NCI-H226 (cell line): ENCODE measurements at places on chromosomes 5 and 9.

GRCh38 chr9:109264877-109265587 lies 55.8 kb downstream of the EPB41L4B start:
- no peak for DNase-seq

- DNase-seq: peak; percentile 98
These were observed 169.1 kb upstream of the PIK3R1 start for GRCh38 chr5:68046445-68046844.

- no peak for DNase-seq
These were observed 364.4 kb upstream of the KIF2A start for GRCh38 chr5:61941637-61942036.

- DNase-seq: no peak
These were observed 54.8 kb downstream of the IQGAP2 start for GRCh38 chr5:76457674-76458485.

- no peak for DNase-seq
These were observed 175.5 kb upstream of the PAPPA start for GRCh38 chr9:115978091-115978490.

GRCh38 chr9:14107977-14108376 lies 206.0 kb downstream of the NFIB start:
- DNase-seq: no peak

- DNase-seq: no peak
These were observed 16.3 kb upstream of the DCP2 start for GRCh38 chr5:112960315-112960714.

GRCh38 chr5:34621277-34622097 lies 34.6 kb upstream of the RAI14 start:
- DNase-seq: no peak

DNA sequence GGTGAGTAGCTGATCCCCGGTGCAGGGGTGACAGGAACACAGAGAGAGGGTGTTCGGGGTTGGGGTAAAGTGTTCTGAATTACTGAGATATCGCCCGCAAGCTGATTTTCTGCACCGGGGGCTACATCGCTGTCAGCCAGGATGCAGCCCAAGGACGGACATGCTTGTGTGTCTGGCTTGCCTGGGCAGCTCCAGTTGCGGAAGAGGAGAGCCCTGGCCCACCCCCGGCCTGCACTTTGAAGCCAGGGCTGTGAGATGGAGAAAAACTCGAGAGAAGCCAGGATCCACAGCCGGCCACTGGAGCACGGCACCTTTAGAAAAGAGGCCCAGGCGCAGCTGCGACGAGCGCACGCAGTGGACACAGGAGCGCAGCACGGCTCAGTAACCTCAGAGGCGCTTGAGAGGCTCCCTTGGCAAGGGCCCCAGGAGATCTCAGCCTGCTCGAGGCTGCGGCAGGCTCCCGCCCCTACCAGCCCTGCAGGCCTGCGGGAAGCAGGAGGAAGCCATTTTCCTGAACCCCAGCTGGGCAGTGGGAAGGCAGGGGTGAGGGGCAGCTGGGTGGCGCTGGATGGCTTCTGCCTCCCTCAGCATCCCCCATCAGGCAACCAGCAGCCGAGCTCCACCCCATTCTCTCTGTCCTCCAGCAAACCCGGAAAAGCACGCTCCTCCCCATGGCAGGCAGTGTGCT lies 59.2 kb downstream of the C9orf50 start:
- DNase-seq: no peak

DNA sequence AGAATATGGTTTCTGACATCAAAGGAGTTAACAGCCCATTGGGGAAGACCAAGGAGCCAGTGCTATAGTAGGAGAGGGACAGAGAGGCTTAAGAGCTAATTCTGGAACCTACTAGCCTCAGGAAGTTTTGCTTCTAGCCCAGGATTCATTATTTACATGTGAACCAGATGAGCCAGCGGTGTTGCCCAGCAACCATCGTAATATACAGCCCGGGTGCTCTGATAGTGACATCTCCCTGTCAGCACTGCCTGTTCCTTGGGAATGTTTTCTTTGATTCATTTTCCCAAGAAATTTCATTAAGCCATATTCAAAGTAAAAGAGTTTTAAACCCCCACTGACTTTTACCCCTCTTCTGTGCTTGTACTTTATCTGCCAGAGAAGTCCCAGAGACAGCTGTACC lies 217.4 kb upstream of the ADAMTSL1 start:
- DNase-seq: no peak

GRCh38 chr9:71202931-71203330 lies 81.5 kb upstream of the TRPM3 start:
- no peak for DNase-seq

DNA sequence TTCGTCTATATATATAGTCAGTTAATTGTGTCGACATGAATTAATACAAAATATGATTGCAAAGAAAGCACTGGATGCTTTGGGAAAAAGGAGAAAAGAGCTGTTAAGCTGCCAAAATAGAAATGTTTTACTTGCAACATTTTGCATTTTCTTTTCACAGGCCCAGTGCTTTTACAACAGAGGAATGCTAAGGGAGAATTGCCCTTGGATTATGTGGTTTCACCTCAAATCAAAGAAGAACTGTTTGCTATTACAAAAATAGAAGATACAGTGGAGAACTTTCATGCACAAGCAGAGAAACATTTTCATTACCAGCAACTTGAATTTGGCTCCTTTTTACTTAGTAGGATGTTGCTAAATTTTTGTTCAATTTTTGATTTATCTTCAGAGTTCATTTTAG lies 76.2 kb downstream of the SLF1 start:
- peak; percentile 12 for DNase-seq

GRCh38 chr5:140256726-140257125 lies 46.2 kb downstream of the PFDN1 start:
- DNase-seq: no peak

GRCh38 chr9:118367383-118367782 lies 663.2 kb downstream of the TLR4 start:
- DNase-seq: no peak

DNA sequence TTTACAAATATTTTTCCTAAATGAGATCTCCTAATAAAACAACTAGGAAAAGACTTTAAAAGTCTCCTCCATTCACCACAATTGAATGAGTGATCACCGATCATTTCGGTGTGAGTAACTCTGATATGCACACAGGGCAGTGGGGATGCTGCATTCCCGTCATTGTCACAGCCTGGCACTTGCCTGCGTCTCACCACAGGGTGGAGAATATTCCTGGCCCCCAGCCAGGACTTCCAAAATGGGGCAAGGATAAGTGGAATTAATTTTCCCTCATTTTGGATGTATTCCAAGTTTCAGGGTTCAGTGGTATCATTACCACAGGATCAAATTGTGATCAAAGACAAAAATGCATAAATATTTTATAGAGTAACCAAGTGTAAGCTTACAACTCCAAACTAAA lies 107.1 kb downstream of the CTNND2 start:
- DNase-seq: no peak

DNA sequence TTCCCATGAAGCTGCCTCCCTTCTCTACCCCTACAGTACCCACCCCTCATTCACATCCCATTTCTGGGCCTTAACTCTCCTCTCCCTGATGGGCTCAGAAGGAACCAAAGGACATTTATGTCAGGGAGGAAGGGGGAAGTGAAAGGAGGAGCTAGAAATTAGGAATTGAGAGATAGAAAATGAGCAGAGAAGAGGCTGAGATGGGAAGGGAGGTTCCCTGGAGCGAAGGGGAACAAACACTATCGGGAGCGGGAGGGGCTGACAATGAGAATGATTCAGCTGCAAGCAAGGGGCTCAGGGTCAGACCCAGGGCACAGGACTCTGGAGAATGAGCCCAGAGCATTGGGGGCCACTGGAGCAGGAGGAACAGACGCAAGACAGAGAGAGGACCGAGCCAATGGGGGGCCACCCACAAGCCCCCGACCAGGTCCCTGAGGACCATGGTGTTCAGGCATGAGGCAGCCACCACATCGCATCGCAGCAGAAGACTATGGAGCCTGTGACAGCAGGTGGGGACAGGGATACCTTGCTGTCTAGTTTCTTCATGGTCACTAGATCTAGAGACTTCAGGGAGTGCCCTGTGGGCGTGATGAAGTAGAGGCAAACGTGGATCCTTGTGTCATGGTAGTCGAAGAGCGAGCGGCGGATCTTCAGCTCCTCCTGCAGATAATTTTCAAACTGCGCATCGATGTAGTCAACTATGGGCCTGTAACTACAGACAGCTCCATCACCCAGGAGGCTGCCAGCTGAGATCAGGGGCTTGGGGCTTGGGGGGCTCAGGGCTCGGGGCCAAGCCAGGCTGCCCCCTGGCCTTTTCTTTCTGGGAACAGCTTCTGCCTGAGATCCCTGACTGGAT lies 13.6 kb downstream of the SEPTIN8 start:
- DNase-seq: no peak

GRCh38 chr9:128617943-128618342 lies 38.7 kb downstream of the DYNC2I2 start:
- no peak for DNase-seq

- DNase-seq: no peak
These were observed 14.9 kb downstream of the GLDC start for GRCh38 chr9:6630502-6631206.

DNA sequence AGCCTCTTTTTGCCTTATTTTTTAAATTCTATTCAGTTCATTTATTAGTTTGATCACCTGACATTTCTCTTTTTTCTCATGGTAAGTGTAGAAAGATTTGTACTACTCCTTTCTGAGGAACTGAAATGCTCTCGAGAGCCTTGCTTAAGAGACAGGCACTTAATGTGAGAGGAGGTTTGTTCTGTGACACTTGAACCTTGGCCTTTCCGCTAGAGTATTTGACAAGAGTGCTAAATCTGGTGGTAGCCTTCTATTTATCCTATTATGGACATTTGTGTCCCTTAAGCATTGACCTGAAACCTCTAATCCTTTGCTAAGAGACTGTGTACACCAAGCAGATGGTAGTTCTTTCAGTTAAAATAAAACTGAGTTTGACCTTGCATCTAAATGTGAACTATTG lies 805.0 kb upstream of the PTPRD start:
- no peak for DNase-seq

- DNase-seq: no peak
These were observed 222.9 kb downstream of the PSAT1 start for GRCh38 chr9:78519786-78520185.

DNA sequence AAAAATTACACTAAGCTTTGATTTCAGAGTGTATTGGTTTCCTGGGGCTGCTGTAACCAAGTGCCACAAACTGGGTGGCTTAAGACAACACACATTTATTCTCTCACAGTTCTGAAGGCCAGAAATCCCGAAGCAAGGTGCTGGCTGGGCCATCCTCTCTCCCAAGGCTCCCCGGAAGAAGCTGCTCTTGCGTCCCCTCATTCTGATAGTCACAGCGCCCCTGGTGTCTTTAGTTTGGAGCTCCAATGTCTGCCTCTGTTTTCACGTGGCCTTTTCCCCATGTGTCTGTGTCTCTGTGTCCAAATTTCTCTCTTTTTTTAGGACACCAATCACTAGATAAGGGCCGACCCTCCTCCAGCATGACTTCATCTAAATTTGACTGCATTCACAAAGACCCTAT lies 56.7 kb downstream of the ROPN1L start:
- DNase-seq: no peak

- no peak for DNase-seq
These were observed 125.9 kb downstream of the GADD45G start for GRCh38 chr9:89730715-89731114.

DNA sequence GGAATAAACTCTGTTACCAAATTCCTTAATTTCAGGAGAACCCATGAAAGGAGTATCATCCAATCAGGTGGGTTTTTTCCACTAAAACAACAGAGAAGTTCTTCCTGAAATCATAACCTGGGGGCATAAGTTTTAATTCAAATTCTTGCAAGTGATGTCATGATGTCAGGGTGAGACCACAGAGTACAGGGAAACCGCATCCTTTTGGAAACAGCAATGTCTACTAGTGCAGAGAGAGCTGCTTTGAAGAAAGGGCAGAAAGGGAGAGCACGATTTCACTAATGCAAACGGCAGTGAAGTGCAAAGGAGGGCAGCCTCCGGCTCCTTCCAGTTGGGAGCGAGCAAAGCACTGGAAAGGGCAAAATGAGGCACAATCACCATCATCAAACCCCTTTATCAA lies 20.6 kb upstream of the CMBL start:
- DNase-seq: no peak

DNA sequence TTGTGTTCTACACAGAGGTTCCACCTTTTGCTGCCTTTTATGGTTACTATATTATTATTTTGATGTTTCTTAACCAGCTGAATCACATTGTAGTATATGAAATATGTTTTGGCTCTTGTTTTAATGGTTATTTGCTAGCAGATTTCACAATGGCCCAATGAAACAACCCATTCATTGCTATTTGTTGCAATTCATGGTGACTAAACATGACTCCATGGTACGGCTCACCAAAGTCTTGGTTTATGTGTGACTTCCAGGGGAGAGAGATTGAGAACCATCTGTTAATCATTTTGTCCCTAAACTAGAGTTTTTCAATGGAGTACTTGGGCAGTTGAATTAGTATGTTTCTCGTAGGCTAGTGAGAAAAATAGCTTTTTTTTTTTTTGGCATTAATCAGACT lies 108.4 kb downstream of the GHR start:
- DNase-seq: no peak

DNA sequence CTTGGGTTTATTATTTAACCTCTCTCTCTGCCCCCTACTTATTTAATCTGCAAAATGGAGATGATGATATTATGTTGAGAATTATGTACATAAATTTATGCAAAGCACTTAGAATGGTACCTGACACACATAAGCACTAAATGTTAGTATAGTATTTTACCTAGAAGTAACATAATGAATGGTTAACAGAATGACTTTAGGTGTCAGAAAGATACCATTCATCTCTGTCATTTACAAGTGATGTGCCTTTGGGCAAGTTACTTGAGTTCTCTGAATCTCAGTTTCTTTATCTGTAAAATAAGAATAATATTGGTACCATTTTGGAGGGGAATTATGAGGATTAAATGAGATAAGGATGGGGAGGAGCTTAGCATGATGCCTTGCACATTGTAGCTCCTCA lies 159.4 kb downstream of the PPP2R2B start:
- DNase-seq: no peak

GRCh38 chr9:125889112-125889475 lies 141.9 kb downstream of the PBX3 start:
- no peak for DNase-seq

DNA sequence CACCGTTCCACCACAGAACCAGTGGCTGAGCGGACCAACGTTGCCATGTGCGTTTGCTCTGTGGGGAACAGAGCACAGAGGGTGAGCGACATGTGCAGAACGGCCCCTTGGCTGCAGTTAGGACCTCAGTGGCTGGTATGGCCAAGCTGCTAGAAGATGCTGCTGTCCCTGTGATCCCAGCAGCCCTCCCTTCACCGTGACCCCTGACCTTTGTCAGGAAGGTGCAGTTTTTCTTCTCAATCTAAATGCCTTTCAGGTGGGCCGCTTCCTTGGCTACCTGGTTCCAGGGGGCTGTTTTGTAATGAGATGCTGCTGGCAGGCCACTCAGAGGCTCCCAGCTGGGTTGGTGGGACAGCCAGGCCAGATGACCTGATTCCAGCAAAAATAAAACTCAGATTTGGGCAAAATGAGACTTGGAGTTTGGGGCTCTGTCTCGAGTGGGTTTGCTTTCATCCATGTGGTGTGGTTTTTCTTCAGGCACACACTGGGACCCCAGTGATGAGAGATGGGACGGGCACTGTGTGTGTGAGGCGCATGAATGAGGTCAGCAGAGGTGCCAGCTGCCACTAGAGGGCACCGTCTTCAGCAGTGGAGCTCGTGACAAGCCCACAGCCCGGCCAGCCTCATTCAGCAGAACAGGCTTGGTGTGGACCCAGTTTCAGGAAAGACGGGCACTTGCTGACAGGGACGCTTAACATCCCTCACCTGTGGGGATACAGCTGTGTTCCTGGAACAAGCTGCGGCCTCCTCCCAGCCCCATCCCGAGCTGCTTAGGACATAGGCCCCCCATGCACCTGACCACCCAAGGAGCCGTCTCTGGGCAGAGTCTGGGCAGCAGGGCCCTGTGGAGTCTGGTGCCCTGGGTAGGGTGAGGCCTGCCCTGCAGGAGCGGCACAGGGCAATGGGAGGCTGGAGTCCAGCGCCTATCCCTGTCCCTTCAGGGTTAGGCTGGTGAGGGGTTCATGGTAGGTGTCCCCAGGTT lies 4.1 kb downstream of the MRPS2 start:
- peak; percentile 15 for DNase-seq
